AG20443 (cell line): ENCODE measurements at places on chromosomes 3 and 15.

GRCh38 chr15:64586259-64586870, 126.0 kb downstream of the ZNF609 start:
- DNase-seq = no peak

DNA sequence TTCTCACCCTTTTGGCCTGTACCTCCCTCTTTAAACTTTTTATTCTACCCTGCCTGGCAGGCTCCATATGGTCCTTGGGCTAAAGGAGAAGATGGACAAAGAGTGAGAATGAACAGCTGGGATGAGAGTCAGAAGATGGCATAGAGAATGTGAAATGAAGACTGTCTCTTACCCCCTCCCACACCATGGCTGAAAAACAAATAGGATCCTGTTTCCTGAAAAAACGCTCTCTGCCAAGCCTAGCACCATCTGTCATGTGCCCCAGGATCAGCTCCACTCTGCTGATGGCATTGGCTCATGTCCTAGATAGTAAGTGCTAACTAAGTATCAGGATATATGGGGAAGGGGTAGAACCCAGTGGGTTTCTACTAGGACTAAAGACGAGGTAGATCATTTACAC, 238.6 kb downstream of the MEX3B start:
- no peak for DNase-seq

GRCh38 chr3:116000311-116000710, 377.0 kb downstream of the GAP43 start:
- peak; percentile 72 for DNase-seq

DNA sequence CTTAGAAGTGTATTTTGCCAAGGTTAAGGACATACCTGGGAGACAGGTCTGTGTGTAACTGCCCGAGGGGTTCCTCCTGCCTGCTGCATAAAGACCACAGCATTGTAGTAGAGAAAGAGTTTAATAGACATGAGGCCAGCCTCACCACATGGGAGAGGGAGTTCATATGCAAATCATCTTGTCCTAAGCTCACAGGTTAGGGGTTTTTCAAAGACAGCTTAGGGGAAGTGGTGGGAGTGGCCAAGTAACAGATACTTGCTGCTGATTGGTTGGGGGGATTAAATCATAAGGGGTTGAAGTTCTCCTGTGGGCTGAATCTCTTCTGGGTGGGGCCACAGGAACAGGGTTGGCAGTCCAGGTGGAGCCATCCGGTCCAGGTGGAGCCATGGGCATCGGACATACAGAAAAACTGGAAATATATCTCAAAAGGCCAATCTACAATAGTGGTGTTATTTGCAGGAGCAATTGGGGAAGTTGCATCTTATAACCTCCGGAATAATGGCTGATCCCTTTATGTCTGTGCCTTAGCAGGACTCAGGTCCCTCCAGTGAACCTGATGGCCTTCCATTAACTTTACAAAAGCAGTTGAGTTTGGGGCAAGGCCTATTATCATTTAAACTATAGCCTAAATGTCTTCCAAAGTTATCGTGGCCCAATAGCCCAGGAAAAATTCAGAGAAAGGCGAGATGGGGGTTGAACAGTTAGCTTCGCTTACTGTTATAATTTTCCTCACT, 86.0 kb upstream of the MFGE8 start:
- no peak for DNase-seq

DNA sequence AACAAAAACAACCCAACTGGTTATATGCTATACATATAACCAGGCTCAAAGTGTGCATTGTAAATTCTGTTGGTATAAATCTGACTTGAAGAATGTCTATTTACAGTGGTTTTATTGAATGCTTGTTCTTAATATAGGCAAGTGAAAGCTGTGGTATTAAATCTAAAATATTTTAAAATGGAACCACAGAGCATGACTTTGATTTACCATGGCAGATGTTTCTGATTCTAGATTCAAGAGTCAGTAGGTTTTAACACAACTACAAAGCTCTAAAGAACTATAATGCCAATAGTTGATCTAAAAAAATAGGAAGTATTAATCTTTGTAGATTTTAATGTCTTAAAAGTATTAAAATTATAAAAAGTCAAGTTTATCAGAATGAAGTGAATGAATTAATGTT, 141.9 kb upstream of the PLSCR5 start:
- DNase-seq = no peak

DNA sequence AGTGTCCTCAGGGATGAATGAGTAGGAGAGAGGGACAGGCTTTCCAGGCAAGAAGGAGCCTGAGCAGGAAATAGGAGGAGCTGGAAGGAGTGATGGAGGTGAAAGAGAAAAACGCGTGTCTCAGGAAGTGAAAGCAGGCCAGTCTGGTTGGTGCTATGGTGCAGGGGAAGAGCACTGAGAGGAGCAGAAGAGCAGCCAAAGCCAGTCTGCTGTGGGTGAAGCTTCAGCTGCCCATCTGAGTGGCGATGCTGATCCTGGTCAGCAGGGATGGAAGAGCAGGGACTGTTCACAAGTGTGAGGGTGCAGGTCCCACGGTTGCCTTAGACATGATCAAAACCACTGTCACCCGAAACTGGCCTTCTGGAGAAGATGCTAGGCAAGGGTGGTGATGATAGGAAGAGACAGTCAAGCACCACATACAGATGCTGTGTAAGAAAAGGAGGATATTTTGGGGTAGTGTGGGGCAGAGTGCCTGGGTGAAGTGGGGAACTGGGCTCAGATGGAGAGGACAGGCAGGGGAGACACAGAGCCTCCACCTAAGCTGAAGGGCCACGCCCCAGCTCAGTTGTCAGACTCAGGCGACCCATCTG, 5.5 kb upstream of the KY start:
- no peak for DNase-seq

GRCh38 chr3:2826453-2826852, 283.7 kb downstream of the IL5RA start:
- DNase-seq = no peak

GRCh38 chr3:39972508-39972907, 163.1 kb downstream of the MYRIP start:
- no peak for DNase-seq

GRCh38 chr15:35150361-35150760, 65.3 kb upstream of the NANOGP8 start:
- DNase-seq = no peak

DNA sequence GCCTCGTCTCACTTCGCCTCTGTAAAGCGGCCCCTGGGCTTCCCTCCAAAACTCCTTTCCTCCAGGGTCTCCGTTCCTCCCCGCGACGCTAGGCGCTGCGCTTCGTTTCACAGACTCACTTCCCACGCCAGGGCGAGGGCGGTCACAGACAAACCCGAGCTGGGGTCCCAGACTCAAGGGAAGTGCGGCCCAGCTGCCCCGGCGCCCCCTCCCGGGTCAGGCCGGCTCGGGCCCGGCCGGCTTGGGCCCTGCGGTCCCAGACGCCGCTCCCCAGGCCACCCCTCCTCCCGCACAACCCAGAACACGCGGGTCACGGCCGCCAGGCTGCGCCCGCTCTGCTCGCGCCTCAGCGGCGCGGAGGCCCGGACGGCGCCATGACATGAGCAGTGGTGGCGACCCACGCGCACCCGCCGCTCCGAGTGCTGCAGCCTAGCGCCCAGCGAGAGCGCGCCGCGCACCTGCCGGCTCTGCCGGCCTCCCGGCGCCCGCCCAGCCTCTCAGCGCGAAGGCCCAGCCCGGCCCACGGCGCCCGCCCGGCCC, 547 bp downstream of the NUP210 start:
- peak; percentile 51 for DNase-seq

DNA sequence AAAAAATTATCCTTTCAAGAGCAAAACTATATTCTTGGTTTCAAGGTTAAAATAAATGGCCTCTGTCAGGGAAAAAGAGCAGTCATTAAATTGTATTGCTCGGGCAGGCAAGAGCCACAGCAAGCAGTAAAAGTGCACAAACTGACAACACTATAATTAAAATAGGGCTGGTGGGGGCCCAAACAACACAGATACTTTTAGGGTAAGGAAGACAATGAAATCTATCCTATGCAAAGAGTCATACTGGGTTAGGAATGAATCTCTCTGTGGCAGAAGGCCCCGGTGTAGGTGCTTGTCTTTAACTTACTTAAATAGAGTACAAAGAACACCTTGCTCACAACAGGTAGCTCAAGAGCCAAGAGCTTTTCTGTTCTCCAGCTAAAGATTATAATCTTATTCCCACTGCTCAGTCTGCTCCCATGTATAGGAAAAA, 94.7 kb downstream of the DLG1 start:
- no peak for DNase-seq

- peak; percentile 79 for DNase-seq
Observed at GRCh38 chr3:133038089-133038730, at the start of gene TMEM108. Gene TMEM108, plus strand, starts transcription at chr3:133038391.

- DNase-seq = no peak
Observed at GRCh38 chr3:170225166-170225565, 2.9 kb downstream of the PRKCI start.

- DNase-seq = peak; percentile 99
Observed at GRCh38 chr3:59049671-59050331, at the start of gene CFAP20DC. Gene CFAP20DC, minus strand, starts transcription at chr3:59050025. Its CDS starts 394 bp downstream, at chr3:59049631.

DNA sequence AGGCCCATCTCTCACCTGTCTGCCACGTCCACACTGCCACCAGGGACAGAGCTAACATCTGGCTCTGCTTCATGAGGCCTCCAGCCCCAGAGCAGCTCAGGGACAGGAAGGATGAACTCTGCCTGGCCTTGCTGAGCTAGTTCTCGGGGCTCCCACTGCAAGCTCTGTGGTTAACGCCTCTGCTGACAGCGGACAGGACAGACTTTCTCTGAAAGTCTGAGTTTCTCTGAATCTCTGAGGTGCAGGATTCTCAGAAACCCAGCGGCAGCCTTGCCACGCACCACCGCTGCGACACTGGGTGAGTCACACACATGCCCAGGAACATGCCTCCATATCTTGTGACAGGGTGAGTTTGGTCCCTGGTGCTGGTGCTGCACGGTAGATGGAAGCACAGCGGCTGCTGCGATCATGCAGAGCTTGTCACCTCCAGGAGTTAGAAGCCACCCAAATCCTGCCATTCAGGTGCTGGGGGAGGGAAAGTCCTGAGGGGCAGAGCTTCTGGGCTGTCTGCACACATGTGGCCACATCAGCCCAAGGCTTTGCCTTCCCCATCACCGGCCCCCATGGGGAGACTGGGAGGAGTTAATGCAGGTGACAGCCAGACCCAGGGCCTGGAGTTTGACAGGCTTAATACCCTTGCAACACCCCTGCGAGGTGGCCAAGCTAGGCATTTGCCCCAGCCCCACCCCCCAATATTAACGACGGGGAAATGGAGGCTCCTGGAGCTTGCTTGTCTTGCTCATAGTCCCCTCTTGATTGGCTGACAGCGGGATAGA, 267.0 kb downstream of the PLCL2 start:
- DNase-seq = no peak

DNA sequence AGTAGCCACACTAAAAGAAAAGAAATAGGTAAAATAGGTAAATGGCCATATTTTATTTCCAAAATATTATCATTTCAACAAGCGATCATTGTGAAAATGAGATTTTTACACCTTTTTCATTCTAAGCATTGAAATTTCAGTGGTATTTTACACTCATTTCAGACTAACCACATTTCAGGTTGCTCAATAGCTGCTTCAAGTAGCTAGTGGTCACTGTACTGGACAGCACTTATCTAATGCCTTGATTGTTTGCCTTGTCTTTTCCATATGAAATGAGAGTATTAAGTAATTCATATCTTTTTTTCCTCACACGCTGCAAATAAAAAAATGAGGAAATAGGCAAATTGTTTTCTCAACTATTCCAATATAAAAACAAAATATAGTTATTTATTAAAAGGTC, 332.8 kb downstream of the NLGN1 start:
- DNase-seq = no peak

- DNase-seq = no peak
Observed at GRCh38 chr3:137062250-137062649, 104.5 kb downstream of the IL20RB start.

DNA sequence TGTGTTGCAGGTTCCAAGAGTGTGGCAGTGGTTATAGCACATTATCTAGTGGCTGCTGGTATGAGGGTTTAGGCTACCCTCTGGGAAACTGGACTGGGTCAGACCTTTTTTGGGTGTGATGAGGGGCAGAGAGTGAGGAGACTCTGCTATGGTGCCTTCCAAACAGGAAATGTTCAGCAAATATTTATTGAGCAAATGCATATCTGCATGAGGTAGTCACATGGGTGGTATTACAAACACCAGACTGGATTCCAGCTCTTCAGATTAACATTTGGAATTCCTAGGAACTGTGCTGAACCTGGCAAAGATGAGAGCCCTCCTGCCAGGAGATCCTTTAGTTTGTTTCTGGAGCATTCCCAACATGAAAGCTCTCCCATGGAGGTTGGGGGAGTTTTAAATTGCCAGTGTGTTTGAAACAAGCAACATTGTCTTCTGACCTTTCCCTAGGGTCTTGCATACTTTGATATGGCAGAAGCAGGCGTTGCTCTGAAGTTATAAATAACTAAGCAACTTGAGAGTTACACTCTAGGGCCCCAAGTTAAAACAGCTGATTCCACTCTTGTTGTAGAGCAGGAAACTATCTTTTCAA, 341.2 kb upstream of the C2CD4B start:
- peak; percentile 70 for DNase-seq

- DNase-seq = no peak
Observed at GRCh38 chr3:72496051-72496670, 352.1 kb downstream of the SHQ1 start.

- no peak for DNase-seq
Observed at GRCh38 chr3:112856537-112856936, 9.9 kb upstream of the CD200R1L start.

DNA sequence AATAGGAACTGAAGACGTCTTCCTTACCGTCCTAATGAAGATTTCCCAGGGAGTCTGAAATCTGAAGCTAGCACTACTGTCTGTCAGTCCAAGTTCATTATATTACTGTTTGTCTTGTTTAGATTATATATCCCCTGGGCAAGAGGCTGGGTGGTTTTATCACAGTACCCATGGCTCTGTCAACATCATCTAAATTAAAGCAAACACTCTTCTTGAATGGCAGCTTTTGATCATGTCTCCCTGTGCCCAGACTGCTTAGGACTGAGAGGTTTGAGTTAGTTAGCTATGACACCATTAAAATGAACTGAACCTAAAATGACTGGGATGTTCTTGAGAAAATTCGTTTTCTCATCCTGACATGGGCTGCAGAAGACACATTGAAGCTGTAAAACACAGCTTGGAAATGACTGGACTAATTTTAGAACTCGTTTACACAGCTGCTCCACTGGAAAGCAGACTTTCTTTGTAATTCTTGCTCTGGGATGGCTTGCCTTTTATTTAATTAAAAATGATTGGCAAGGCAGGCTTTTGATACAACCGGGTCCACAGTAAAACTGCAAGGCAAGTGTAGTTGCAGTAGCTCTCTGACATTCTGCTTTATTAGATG, 243.5 kb downstream of the MFSD1 start:
- DNase-seq = no peak

GRCh38 chr15:73017987-73018386, 34.3 kb upstream of the NEO1 start:
- no peak for DNase-seq

- DNase-seq = peak; percentile 49
Observed at GRCh38 chr15:43932907-43933306, 106.1 kb downstream of the WDR76 start.

DNA sequence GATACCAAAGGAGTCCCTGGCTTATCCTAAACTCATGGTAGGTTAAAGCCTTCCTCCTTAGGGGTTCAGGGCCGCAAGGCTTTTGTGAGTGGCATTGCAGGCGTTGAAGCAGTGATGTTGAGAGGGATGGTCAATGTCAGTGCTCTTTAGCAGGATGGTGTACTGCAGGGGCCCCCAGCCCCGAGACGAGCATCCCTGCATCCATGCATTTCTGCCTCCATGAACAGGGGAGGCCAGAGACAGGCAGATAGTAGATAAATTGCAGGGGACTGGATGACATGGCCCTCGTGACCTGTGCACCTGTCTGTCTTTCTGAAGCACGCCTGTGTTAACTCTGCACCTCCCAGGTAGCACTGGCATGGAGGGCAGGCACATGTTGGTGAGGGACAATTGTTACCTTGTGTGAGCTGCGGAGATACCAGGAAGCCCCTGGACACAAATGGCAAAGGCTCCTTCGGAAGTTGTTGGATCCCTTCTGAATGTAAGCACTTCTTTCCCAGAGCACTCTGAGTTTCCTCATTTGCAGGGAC, 133.5 kb downstream of the SNRPN start:
- no peak for DNase-seq
